ENCODE measurements at places on chromosomes 16 and 17.
A peak's percentile ranks its signal among the peaks of the same experiment; 100 is the strongest.

- DNase-seq: no peak
Observed at GRCh38 chr17:71699907-71700306, 420.9 kb upstream of the SOX9 start.

DNA sequence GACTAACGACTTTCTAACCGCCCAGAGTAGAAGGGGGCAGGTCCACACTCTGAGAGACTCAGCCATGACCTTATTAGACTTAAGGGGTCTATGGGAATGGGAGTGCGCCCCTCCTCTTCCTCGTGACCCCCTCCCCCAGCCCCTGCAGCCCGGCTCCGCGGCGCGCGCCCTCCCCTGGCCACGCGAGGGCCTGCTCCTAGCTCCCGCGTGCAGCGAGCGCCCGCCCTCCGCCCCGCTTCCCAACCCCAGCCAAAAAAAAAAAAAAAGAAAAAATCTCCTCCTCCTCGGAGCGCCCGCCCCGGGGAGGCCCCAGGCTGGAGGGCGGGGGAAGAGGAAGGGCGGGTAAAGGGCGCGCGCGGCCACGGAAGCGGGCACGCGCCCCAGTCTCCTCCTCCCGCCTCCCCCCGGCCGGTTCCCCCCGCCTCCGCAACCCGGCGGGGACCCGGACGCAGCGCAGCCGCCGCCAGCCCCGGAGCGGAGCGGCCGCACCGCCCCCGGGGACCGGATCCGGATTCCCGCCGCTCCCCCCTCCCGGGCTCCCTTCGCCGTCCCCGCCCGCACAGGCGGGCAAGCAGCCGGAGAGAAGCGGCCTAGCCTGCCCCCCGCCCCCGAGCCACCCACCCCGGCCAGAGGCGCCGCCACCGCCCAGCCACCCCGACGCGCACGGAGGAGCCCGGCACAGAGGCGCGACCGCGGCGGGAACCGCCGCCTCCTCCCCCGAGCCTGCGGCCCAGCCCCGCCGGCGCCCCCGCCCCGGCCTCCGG is 949 bp downstream of the UBTF start:
- DNase-seq: peak; percentile 79

DNA sequence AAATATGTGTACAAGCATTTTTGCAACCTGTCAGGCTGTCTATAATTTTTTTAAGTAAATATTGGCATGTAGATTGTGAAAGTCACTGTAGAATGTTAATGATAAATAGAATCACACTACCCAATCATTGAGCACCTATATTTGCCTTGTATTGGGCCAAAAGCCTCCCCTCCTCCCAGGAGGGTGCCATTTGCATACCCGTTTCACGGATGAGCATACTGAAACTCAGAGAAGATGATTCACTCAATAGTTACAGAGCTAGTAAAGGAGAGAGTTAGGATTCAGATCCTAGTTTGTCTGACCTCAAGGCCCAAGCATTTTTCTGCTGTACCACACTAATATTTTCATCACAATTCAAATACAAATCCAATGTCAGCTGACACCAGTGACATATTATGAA is 299.7 kb upstream of the CDH11 start:
- no peak for DNase-seq

- DNase-seq: peak; percentile 82
Observed at GRCh38 chr16:67395458-67396158, 2.3 kb upstream of the TPPP3 start.

GRCh38 chr16:4116325-4117249 is at the start of gene ADCY9:
TSS of gene ADCY9 (minus strand) at chr16:4116442. CDS start at chr16:4115442, 1,000 bp downstream.
- peak; percentile 86 for DNase-seq

- peak; percentile 63 for DNase-seq
Observed at GRCh38 chr17:9402590-9403199, 172.9 kb downstream of the STX8 start.

DNA sequence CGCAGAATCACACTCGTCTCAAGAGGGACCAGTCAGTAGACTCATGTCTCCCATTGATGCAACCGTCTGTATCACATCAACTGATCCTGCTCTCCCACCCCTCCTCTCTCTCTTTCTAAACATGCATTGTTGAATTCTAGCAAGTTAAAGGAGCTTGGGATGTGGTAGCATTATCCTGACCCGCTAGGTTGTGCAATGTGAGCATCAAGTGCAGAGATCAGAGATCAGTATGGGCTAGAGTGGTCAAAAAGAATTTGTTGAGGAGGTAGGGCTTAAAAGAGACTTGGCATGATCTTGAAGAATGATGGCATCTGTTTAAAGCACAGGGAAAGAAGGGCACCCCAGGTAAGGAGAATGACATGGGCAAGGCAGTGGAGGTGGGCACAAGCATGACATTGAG is 38.7 kb downstream of the PRSS54 start:
- no peak for DNase-seq

GRCh38 chr17:935485-935884 is 44.1 kb downstream of the NXN start:
- no peak for DNase-seq

- DNase-seq: no peak
Observed at GRCh38 chr17:31815212-31815730, 43.8 kb downstream of the COPRS start.

GRCh38 chr16:13148836-13149235 is 247.4 kb downstream of the SHISA9 start:
- DNase-seq: no peak

- peak; percentile 33 for DNase-seq
Observed at GRCh38 chr17:2172077-2172851, 117.4 kb downstream of the HIC1 start.

DNA sequence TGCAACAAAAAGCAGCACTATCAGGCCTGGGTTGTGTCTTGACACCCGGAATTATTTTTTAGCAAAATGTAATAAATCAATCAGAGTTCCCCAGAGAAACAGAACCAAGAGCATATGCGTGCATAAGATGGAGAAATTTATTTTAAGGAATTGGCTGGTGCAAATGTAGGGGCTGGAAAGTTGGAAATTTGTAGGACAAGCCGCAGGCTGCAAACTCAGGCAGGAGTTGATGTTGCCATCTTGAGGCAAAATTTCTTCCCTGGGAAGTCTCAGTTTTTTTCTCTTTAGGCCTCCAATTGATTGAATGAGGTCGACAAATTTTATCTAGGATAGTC is 158.9 kb upstream of the FAM20A start:
- no peak for DNase-seq

- DNase-seq: no peak
Observed at GRCh38 chr16:74760007-74760767, 14.4 kb downstream of the FA2H start.

GRCh38 chr17:78925234-78925633 is at the start of gene TIMP2:
TSS of gene TIMP2 (minus strand) at chr17:78925387. CDS start at chr17:78925088, 299 bp downstream.
- DNase-seq: peak; percentile 91

GRCh38 chr16:46882940-46883307 is 1.2 kb upstream of the GPT2 start:
- DNase-seq: no peak

- no peak for DNase-seq
Observed at GRCh38 chr17:69192754-69193153, 35.9 kb downstream of the ABCA10 start.

DNA sequence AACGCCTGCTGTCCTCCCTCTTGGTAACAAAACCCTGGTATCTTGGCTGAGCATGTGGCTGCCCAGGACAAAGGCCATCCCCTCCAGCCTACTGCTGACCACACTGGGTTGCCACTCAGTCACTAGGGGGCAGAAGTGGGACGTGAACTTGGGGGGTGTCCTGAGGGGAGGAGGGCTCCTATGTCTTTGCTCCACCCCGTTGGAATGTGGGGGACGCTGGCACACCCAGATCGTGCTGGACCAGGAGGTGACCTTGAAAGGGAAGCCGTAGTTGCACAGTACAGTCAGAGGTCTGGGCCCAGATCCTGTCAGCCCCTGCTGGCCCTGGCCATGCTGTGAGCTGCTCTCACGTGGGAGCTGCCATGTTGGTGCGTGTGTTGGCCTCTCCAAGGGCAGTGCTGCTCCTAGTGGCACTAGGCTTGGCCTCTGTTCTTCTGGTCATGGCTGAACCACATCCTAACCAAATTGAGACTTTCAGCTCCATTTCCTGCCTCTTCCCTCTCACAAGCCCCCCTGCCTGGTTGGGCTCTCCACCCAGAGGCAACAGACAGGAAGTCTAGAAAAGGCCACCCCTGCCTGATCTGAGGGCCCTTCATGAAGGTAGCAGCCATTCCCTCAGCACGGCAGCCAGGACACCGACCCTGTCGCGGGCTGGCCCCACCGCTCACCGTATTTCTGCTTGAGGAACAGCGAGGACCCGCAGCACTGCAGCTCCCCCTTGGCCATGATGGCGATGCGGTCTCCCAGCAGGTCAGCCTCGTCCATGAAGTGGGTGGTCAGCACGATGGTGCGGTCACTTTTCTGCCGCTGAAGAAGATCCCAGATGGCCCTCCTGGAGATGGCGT is 29.0 kb upstream of the RNPS1 start:
- DNase-seq: peak; percentile 45

- DNase-seq: peak; percentile 78
Observed at GRCh38 chr17:9195961-9196670, 174.8 kb downstream of the NTN1 start.

DNA sequence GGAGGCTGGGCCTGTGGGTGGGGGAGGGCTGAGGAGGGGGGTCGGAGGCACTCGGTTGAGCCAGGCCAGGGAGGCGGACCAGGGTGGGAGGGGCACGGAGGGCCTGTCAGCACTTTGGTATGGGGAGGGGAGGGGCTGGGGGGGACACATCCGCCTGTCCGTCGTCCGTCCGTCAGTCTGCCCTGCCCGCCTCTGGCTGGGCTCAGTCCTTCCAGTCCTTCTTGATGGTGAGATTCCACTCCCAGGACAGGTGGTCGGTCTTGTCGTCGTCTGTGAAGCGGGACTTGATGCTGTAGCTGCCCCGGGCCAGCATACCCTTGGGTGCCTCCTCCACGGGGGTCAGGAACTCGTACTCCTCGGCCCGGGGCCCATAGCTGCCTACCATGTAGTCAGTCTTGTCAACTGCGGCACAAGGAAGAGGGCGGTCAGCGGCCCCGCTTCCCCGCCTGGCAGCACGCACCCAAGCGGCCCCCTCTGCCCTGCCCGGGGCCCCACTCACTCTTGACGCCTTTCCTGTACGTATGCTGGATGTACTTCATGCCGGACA is 2.4 kb downstream of the ARHGDIA start:
- no peak for DNase-seq

DNA sequence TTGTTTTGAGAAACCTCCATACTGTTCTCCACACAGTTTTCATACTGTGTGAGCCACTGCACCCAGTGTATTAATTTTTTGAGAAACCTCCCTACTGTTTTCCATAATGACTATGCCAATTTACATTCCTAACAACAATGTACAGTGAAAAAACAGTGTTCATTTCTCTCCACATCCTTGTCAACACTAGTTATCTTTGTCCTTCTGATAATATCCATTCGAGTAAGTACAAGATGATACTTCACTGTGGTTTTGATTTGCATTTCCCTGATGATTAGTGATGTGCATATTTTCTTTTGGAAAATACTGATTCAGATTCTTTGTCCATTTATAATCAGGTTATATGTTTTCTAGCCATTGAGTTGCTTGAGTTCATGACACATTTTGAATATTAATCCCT is 462.0 kb downstream of the CDH11 start:
- no peak for DNase-seq

- peak; percentile 85 for DNase-seq
Observed at GRCh38 chr17:20992987-20993862, 49.6 kb downstream of the USP22 start.

DNA sequence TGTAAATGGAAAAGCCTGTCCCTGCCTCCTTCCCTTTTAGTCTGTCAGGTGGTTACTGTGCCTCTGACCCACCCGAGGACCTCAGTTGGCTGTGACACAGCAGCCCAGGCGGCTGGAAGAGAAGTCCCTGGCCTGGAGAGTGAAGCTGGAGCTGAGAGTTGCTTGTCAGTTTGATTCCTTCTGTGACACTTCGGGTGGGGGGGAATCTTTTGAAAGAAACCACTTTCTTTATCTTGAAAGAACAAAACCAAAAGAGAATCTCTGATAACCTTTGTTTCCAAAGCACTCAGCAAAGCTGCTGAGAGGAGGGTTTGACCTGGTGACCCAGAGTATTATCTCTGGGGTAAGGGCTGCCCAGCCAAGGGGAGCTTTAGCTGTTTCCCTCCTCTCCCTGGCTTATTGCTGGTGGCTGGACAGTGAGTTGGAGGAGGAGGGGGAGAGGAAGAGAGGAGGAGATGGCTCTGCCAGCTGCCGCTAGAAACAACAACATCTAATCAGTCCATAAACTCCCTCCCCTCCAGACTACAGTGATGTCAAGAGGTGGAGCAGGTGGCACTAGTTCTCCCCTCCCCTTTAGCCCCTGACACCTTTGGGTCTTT is 34.0 kb downstream of the YPEL2 start:
- DNase-seq: peak; percentile 24

- DNase-seq: no peak
Observed at GRCh38 chr16:87061243-87061920, 255.8 kb downstream of the C16orf95 start.

DNA sequence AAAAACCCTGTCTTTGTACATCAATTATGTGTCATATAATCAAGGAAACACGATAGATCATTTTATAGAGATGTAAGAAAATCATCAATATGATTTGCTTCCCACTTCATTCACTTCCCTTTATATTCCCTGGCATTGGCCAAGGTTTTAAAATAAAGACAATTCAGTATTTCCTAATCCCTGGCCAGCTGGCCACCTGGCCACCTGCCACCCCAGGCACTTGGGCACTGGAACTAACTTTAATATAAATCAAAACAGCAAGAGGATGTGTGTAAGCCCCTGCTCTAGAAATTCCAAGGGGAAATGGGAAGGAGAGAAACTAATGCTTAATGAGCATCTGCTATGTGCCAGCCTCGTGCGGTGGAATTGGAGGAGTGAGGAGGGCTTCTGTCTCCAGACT is 58.6 kb upstream of the TOB1 start:
- no peak for DNase-seq

GRCh38 chr16:66503030-66503429 is 46.9 kb downstream of the TK2 start:
- no peak for DNase-seq

GRCh38 chr16:8931859-8932258 is 31.8 kb downstream of the USP7 start:
- DNase-seq: no peak

DNA sequence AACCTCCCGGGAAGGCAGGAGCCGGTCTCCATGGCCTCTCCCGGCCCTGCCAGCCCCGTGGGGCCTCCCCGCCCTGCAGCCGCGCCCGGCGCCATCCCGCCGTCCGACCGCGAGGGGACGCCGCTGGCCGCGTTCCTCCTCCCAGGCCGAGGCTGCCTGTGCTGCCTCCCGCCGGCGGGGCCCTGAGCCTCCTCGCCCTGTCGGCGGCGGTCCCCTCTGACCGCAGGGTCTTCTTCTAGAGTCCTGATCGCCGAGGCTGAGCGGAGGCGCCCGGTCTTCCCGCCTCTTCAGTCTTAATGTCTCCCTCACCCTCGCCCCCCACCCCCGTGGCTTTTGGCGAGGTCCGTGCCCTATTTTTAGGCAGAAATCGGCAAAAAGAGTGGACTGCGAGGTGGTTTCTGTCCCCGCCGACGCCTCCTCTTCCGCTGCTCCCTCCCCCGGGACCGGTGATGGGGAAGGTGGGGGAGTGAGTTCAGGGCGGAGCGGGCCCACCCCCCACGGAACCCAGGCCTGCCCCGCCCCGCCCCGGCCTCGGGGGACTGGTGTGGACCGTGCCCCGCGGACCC is 794 bp upstream of the CPNE7 start:
- peak; percentile 88 for DNase-seq

GRCh38 chr17:2397247-2398171 is 3.4 kb downstream of the MNT start:
- no peak for DNase-seq
